ENCODE measurements at places on chromosomes 13 and 19. TPM values are rescaled to one million over a fixed set of nuclear protein-coding genes. Genes with fewer than 3 reads are reported as not detected.
A peak's percentile ranks its signal among the peaks of the same experiment; 100 is the strongest.

CGB8 gene
- total RNA-seq, result not detected

KXD1 gene
- total RNA-seq, result 116 TPM

INSL3 gene
- total RNA-seq, result 1.8 TPM

DNA sequence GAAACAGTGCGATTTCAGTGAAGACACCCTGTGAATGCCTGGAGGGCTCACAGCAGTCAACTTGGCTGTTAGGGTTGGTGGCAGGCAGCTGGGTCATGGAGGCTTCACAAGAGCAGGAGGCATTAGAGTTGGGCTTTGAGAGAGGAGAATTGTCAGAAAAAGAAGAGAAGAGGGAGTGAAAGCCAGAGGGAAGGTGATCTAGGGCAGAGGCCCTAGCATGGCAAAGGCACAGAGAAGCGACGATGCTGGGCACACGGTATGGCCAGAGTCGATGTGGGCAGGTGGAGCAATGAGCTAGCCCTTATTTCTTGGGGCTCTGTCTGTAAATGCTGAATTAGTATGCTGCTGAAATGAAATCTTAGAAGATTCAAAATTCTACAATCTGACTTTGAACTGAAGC, 52.6 kb upstream of the OLFM4 start:
- H3K27ac ChIP-seq, result no peak overlapping the region
- peaks cover 3% of the 10 kb centered on the region for H3K27me3 ChIP-seq
- H3K36me3 ChIP-seq, result no peaks in the 10 kb centered on the region

INAFM1 gene
- 10.6 TPM for total RNA-seq

GRCh38 chr13:45195421-45195820, 5.4 kb downstream of the KCTD4 start:
- no peaks in the 10 kb centered on the region for H3K27me3 ChIP-seq
- DNase-seq, result no peak
- no peak overlapping the region for H3K27ac ChIP-seq
- H3K36me3 ChIP-seq, result peaks cover 9% of the 10 kb centered on the region
- H3K4me3 ChIP-seq, result no peak overlapping the region

TTC9B gene
- not detected for total RNA-seq

- peaks cover 50% of the 10 kb centered on the region for H3K36me3 ChIP-seq
- H3K27me3 ChIP-seq, result no peaks in the 10 kb centered on the region
- DNase-seq, result no peak
- H3K4me1 ChIP-seq, result peaks cover 47% of the 10 kb centered on the region
- peak overlapping the region; percentile 99 for H3K4me3 ChIP-seq
- H3K27ac ChIP-seq, result peak overlapping the region; percentile 99
These were observed 969 bp upstream of the POMP start for GRCh38 chr13:28657784-28658538.

CKM gene
- not detected for total RNA-seq

GRCh38 chr13:106197496-106197895, 338.0 kb downstream of the EFNB2 start:
- no peak overlapping the region for H3K27ac ChIP-seq
- H3K27me3 ChIP-seq, result no peaks in the 10 kb centered on the region
- DNase-seq, result no peak
- H3K4me3 ChIP-seq, result no peak overlapping the region
- H3K36me3 ChIP-seq, result no peaks in the 10 kb centered on the region

Data from activated naive CD8-positive, alpha-beta T cell treated with anti-CD3 and anti-CD28 coated beads for 36 hours (primary cell).